ENCODE measurements at places on chromosomes 13 and 19. TPM values are rescaled to one million over a fixed set of nuclear protein-coding genes. Genes with fewer than 3 reads are reported as not detected.

TPP2 gene
- total RNA-seq: 19.8 TPM

LONP1 gene
- 64.7 TPM for total RNA-seq

NANOS2 gene
- total RNA-seq: not detected

SIGLECL1 gene
- not detected for total RNA-seq

CDX2 gene
- total RNA-seq: 1.1 TPM

ADGRE3 gene
- total RNA-seq: not detected

CEACAM3 gene
- not detected for total RNA-seq
